ENCODE measurements at places on chromosomes 12 and 14. TPM values are rescaled to one million over a fixed set of nuclear protein-coding genes. Genes with fewer than 3 reads are reported as not detected.

Gene FBRSL1
- 6.9 TPM for total RNA-seq

DNA sequence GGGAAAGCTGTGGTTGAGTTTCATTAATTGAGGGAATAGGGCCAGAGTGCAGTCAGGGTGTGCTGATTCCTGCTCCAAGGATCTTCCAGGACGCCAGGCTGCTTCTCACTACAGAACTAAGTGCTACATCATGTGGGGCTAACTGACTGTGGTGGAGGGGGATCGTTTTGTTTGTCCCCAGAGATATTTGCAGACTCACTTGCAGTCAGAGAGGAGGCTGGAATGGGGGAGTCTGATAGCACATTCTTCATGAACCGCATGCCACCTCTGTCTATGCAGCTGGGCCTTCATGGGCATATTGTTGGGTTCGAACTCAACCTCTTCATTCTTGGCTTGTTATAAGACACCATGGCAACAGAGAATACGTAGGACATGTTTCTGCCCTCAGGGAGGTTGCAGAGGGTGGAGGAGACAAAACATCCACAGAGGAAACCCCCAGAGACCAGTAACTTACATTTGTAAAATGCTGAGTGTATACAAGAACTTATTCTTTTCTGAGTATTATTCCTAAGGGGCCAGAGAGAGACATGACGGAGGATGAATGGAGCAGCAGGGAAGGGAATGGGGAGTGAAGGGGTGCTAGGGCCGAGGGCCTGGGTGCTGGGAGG lies 13.0 kb downstream of the KRT7 start:
- no peaks in the 10 kb centered on the region for H3K36me3 ChIP-seq
- peaks cover 35% of the 10 kb centered on the region for H3K27me3 ChIP-seq
- no peak for DNase-seq
- H3K4me1 ChIP-seq: peaks cover 47% of the 10 kb centered on the region

Gene ASB2
- 32.3 TPM for total RNA-seq

DNA sequence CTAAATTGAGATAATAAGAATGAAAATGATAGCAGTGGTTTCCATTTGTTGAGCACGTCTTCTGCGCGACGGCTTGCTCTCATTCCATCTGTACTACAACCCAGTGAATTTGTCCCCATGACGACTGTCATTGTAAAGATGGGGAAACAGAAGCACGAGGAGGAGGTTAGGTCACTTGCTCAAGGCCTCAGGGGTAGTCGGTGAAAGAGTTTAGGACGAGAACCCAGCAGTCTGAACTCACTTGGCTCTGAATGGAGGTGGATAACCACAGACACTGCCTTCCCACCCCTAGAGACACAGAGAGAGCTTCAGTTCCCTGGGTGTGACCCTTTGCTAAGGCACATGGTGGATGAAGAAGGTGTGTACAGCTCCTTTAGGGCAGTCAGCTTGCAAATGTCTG lies 30.9 kb upstream of the PLEKHG3 start:
- DNase-seq: no peak
- no peak overlapping the region for H3K4me3 ChIP-seq
- H3K4me1 ChIP-seq: peaks cover 8% of the 10 kb centered on the region
- peaks cover 2% of the 10 kb centered on the region for H3K27me3 ChIP-seq
- H3K27ac ChIP-seq: no peak overlapping the region
- no peaks in the 10 kb centered on the region for H3K36me3 ChIP-seq

DNA sequence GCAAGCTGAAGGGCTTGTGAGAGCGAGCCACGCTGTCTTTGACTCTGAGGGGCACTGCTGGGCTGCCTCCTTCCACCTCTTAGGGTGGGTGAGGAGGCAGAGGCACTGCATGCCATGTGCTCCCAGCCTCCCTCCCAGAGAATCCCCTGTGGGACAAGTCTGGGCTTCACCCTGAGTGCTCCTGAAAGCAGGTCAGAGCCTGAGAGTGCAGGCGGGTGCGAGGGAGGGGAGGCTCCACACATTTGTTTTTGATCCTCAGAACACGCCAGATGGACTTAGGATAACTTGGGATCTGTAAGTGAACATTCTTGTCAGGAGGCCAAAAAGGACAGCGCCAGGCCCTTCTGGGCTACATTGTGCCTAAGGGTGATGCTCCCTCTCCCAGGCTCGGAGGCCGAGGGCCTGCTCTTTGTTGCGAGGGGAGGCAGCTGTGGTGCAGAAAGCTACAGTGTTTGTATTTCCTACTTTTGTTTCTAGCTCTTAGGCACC lies 155.4 kb downstream of the TMX1 start:
- peak; percentile 85 for DNase-seq
- no peak overlapping the region for H3K4me3 ChIP-seq
- H3K36me3 ChIP-seq: no peaks in the 10 kb centered on the region
- H3K27me3 ChIP-seq: no peaks in the 10 kb centered on the region

DNA sequence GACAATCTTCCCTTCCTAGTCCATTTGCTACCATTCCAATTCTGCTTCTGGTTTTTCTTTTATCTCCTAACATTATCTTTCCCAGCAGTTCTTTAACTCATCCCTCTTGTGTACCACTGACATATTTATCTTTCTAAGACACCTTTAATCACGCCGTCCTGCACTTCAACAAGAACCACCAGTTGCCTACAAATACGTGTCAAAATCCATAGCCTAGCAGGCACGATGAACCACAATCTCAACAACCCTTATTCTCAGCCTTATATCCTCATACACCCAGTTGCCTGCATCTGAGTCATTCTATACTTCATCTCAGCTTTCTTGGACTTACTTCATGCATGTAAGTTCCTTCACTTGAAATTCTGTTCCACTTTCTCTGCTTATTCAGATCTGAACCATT lies 16.4 kb upstream of the ST8SIA1 start:
- no peaks in the 10 kb centered on the region for H3K36me3 ChIP-seq
- DNase-seq: no peak
- no peak overlapping the region for H3K27ac ChIP-seq
- peaks cover 2% of the 10 kb centered on the region for H3K27me3 ChIP-seq

Gene TAS2R7
- total RNA-seq: not detected

Measured in muscle of leg (tissue), 16 donors.